ENCODE measurements at places on chromosomes 4 and X.

GRCh38 chrX:2789569-2789968 lies 37.7 kb downstream of the XG start:
- DNase-seq, result no peak

DNA sequence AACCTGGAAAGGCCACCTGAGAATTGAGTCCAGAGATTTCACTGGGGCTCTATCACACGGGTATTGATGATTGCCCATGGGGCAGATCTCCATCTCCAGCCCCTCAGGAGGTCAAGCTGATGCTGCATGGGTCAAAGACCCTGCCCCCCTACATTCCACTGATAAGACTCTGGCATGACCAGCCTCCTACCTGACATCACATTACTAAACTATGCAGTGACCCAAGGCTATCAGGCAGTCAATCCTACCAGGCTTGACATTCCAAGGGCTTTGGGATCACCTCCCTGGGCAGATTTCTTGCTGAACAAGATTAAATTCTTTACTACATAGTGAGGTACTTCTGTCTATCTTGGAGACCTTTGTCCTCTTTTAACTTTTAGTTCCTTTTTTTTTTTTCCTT lies 192.7 kb upstream of the STS start:
- DNase-seq, result no peak

DNA sequence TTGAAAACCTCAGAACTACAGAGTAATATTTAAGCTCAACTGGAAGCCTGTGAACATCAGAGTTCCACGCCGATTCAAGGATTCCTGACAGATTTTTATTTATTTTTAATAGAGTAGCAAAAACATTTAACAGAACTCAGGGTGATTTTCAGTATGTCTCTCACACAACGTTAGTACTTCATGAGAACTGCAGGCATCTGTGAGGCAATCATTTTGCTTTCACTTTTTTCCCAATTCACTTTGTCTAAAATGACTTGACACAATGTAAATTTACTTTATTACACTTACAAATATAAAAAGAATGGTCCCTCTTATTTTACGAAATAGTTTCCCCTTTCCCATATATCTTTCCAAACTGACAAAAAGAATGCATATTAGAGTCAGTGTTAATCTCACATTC lies 869.5 kb upstream of the EPHA5 start:
- no peak for DNase-seq

- no peak for DNase-seq
Measured at GRCh38 chr4:3176367-3177229, 72.4 kb upstream of the MSANTD1 start.

- DNase-seq, result no peak
Measured at GRCh38 chr4:84496706-84497503, 2.2 kb downstream of the NKX6-1 start.

- no peak for DNase-seq
Measured at GRCh38 chr4:77026322-77026704, 49.5 kb downstream of the CCNI start.

DNA sequence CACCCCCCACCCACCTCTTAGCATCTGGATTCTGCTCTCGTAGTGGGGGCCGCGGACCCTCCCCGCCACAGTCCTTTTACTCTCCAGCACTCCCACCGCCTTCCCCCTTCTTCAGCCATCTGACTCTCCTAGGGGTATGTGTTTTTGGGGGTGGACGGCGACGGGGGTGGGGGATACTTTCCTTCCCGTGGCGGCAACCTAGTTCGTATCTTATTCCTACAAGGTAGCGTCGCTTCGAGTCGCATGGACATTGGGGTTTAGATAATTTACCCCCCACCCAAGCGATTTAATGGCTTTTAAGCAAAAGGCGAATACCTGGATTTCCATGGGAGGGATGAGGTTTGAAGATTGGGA lies 1.3 kb upstream of the BCORL1 start:
- DNase-seq, result no peak

- no peak for DNase-seq
Measured at GRCh38 chrX:31499109-31499508, 427.3 kb upstream of the FTHL17 start.

- no peak for DNase-seq
Measured at GRCh38 chrX:24900234-24900633, 115.5 kb downstream of the ARX start.

- no peak for DNase-seq
Measured at GRCh38 chr4:176584031-176584606, 208.6 kb downstream of the VEGFC start.

GRCh38 chrX:47191806-47192401 lies 1.7 kb upstream of the UBA1 start:
- no peak for DNase-seq

DNA sequence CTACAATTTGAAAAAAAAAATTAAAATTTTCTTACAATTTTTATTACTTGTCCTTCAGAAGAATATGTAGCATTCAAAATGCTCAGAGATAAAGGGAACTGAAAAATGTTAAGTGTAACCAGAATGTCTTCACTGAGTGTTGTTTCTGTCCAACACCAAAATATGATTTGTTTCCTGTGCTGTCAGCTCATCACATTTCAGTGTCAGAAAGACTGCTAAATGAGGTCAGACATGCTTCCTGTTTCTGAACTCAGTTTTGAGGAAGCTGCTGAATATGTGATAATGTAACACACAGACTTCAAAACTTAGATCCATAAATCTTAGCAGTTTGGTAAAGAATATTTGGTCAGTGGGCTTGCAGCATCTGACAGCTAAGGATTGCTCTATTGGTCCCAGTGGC lies 1849.7 kb downstream of the PCDH7 start:
- no peak for DNase-seq

DNA sequence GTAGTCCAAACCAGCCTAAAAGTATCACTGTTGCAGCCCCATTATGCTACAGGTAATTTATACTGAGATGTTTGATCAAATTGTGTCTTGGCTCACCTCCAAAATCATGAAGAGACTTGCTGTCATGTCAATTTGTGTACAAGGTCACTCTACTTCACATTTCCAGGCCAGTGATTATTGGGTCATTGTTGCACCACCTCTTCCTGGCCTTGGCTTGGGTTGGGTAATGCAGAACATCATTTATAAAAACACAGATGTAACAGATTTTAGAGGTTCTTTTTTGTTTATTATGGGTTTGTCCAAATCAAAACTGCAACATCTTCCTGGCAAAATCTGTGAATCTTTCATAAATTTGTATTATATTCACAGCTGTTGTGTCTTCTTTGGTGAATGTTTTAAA lies 459.5 kb downstream of the ANKRD50 start:
- no peak for DNase-seq

GRCh38 chrX:110389570-110389969 lies 30.9 kb downstream of the RTL9 start:
- no peak for DNase-seq

DNA sequence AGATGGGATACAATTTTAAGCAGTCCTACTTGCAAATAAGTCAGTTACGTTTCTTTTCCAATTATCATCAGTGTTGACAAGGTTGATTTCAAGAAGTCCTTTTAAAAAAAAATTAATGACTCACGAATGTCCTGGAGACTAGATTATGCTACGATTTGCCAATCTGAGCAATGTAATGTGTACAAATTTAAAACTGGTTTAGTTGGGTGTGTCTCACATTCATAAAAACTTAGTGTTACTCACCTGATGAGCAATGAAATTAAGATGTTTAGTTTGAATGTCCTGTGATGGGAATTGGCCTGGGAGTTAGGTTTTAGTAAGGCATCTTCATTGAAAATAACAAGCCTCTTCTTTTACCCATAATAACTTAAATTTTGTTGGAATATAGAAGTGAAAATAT lies 136.7 kb upstream of the POF1B start:
- no peak for DNase-seq

GRCh38 chr4:1246901-1247863 lies 1.7 kb downstream of the CTBP1 start:
- no peak for DNase-seq

GRCh38 chr4:3807822-3808496 lies 41.8 kb downstream of the ADRA2C start:
- no peak for DNase-seq

DNA sequence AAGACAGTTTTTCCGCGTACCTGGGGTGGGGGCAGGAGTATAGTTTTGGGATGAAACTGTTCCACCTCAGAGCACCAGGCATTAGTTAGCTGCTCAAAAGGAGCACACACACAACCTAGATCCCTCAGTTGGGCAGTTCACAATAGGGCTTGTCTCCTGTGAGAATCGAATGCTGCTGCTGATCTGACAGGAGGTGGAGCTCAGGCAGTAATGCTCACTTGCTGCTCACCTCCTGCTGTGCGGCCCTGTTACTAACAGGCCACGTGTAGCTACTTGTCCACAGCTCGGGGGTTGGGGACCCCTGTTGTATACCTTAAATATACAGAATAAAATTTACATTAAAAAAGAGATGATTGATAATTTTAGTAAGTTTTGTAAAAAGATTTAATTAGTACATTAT lies 191.5 kb downstream of the SLC7A11 start:
- DNase-seq, result no peak

- DNase-seq, result no peak
Measured at GRCh38 chr4:53693909-53694308, 102.6 kb upstream of the LNX1 start.

- DNase-seq, result no peak
Measured at GRCh38 chr4:183503497-183504063, 1.3 kb upstream of the ING2 start.

DNA sequence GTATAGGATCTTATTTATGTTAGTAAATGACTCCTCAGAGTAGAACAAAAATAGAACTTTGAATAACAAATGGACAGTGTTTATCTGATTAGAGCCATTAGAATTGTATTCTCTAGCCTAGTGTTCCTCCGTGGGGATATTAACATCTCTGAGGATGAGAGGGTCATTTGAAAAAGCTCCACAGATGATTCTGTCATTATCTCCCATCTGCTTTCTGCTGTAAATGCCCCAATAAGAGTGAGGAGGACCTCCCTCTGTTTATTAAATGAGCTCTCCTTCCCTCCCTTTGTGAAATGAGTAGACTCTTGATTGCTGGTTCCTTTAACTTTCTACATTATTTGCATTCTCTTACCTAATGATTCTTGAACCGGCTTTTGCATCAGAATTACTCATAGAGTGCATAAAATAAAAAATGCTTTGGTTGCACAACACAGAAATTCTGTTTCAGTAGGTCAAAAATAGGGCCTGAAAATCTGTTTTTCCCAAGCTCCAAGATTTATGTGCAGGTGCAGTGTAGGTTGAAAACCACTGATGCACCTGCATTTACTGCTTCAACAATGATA lies 18.0 kb downstream of the GC start:
- DNase-seq, result no peak

DNA sequence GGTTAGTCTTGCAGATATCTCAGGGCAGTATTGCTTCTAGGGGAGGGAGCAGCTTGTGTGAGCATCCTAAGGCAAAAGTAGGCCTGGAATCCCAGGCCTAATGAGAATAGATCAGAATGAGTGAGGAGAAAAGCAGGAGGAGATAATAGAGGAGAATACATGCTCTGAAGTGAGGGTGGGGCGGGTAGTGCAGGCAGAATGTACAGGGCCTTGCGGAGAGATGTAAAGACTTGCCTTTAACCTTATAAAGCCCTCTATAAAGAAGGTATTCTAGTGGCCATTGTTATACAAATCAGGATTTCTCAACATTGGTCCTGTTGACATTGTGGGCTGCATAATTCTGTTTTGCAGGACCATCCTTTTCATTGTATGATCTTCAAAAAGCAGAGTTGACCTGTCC lies 855.3 kb downstream of the PCDH7 start:
- no peak for DNase-seq

DNA sequence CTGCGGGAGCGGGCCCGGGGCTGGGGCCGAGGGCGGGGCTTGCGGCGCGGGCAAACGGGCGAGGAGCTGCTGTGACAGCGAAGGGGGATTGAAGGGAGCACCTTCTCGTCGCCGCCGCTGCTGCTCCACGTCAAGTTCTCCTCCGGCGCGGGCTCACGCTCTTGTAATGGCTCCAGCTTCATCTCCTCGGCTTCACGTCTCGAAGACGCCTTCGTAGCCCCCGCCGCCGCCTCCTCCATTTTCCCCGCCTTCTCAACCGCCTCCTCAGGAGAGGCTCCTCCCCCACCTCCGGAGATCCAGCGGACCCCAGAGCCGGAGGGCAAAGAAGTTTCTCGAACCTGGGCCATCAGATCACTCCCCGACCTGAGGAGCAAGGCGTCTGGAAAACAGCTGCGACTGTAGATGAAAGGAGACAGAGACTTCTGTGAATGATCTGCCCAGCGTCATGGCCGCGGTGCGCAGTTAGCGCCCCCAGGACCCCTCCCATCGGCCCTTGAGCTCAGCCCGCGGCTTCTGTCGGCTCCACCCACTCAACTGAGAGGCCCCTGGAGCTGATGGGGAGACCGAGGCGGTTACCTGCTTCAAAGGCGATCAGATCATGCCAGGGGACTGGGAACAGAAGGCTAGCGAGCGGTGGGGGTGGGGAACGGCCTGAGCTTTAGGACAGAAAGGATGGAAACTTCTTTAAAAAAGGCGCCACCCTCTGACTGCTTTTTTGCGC lies 895 bp downstream of the USP51 start:
- peak; percentile 8 for DNase-seq

GRCh38 chr4:150126201-150126863 lies 48.1 kb downstream of the DCLK2 start:
- DNase-seq, result no peak

DNA sequence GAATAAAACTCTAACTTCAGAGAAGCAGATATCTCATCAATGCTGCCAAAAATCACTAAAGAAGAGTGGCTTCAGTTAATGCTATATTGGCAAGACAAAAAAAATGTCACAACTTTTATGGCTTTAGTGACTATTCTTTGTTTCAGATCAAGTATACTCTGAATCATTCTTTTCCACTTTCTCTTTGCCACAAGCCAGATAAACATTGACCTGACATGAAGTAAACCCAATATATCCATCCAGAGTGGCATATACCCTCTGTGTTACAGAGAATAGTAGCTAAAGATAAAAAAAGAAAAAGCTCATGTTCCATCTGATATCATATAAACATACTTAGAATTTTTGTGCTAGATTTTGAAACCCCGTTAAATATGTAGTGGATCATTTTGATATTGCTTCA lies 206.7 kb upstream of the CNKSR2 start:
- no peak for DNase-seq

GRCh38 chrX:10507181-10507580 lies 113.2 kb downstream of the MID1 start:
- no peak for DNase-seq

DNA sequence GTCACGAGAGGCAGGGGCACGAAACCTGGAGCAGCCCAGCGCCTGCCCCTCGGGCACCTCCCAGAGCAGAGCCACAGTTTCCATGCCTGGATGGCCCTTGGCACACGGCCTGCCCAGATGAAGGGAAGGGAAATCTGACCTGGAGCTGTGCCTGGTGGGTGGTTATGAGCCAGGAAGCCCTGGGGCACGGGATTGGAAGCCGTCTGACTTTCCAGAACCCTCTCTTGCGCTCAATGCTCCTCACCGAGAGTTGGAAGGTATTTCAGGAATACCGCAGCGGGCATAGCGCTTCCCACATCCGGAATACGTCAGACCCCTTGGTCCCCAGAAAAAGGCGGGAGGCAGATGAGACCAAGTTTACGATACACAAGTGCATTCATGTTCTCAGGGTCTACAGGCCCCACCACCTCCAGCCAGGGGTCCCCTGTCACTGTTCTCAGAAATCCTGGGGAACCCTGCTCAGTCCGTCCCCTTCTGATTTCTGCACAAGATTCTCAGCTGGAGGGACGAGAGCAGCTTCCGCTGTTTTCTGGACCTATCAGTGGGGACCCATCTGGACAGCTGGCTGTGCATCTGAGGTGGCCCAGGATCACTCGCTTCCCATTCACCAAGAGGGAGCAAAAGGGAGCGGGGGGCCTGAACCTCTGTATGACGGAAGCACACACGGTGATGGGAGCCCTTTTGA lies 172.9 kb downstream of the AFAP1 start:
- DNase-seq, result no peak

GRCh38 chr4:107388736-107389274 lies 331.2 kb downstream of the PAPSS1 start:
- DNase-seq, result no peak

- DNase-seq, result no peak
Measured at GRCh38 chr4:101211146-101211553, 136.2 kb downstream of the PPP3CA start.

All from NCI-H2107 (cell line).